ENCODE measurements at places on chromosomes 7 and 10. TPM values are rescaled to one million over a fixed set of nuclear protein-coding genes. Genes with fewer than 3 reads are reported as not detected.

Gene EVX1
- total RNA-seq = not detected

Gene VIPR2
- 0.04 TPM for total RNA-seq

Gene GJC3
- total RNA-seq = 0.20 TPM

Gene AUTS2
- 20.4 TPM for total RNA-seq
